Activated T-cell treated with anti-CD3 and anti-CD28 coated beads for 24 hours (primary cell): ENCODE measurements at places on chromosomes 13 and 19.

DNA sequence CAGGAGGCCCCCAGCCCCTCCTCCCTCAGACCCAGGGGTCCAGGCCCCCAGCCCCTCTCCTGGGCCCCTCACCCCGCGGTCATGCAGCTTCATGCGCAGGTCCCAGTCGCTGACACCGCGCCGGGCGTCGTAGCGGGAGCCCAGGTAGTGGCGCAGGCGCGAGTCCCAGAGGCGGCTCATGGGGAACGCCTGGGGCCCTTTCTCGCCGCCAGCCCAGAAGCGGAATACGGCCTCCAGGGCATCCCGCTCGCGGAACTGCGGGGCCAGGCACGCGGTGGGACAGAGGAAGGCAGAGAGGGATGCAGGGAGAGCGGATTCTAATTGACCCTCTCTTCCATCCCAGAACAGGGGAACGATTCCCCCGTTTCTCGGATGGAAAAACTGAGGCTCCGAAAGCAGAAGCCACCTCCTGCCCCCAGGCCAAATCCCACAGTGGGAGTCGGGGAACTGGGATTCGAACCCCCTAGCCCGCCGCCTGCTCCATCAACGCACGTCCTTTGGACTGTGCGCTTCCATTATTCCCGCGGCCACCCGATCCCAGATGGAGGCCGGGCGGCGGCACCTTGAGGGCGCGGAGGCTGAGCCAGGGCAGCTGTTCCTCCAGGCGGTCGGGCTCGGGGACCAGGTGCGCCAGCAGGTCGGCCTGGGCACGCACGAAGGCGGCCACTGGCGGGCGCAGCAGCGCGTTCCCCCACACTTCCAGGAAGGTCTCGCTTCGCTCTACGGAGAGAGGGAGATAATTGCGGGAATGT lies 4.2 kb upstream of the TNNI3 start:
- DNase-seq, result no peak

DNA sequence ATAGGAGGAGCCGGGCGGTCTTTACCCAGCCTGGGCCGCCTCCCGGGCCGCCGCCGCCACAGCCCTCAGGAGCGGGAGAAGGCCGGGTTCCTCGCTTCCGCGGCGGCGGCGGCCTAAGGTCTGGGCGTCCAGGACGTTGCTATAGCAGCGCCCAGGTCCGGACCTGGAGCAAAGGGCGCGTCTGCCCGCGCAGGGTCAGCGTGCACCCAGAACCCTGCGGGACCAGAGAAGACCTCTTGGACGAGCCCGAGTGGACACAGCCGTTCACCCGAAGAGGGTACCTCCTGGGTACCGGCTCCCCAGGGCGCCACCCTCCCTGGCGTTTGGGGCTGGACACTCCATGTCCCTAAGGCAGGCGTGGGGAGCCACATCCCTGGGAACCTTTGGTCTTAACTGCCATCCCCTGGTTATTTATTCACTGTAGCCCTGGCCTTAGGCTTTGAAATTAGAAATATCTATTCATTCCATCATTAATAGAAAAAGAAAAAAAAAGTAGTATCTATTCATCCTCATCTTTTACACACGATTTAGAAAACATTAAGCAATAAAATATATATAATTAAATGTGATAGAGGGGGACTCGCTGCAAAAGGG lies 2.4 kb downstream of the DZIP1 start:
- DNase-seq, result no peak

DNA sequence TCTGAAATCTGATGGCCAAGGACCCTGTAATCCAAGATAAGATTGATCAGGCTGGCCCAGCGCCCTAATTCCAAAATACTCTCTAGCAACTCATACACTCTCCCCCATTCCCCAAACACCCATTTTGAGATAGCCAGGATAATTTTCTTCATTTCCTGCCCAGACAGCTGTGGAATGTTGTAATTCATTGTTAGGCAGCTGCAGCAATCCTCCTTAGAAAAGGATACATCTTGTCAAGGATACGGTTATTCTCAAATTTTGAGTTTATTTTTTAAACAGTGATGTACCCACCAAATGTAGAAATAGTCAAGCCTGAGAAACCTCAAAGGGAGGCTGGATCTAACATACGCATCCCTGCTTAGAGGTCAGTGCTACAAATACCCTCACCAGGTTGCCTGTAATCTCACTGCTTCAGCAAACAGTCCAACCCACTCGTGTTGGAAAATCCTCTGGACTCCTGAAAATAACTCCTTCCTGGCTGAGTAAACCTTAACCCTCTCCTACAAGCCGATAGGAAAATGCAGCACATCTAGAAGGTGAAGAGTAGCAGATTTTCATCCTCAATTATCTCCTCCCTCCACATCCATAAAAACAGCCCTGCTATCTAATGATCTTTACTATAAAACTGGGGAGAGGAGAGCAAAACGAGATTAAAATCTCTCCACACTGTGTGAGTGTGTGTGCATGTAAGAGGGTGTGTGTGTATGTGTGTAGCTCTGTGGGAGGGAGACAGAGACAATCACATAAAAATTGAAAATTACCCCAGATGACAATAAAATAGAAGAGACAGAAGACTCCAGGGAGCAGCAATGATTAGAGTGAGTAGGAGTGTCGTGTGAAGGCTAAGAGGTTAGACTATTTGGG lies 683.1 kb downstream of the DIAPH3 start:
- DNase-seq, result no peak

- no peak for DNase-seq
These were observed 16.4 kb upstream of the ALOX5AP start for GRCh38 chr13:30718661-30719524.

GRCh38 chr13:91470084-91470621 lies 71.7 kb downstream of the GPC5 start:
- DNase-seq, result no peak

DNA sequence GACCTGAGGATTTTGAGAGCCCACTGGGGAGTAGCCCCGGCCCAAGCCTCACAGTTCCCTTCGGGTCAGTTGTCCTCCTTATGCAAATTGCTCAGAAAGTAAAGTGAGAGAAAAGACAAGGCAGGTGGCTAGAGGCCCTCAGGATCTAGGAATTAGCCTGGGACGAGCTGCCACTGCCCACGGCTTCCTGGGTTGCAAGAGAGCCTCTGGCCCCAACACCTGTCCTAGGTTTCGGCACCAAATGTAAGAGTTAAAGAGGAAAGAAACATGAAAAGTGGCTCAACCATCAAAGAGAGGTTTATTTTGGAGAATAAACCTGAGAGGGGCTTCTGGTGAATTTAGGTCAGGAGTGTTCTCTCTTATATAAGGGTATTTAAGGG lies 25.6 kb downstream of the TMEM255B start:
- DNase-seq, result no peak

- DNase-seq, result no peak
These were observed 661.0 kb downstream of the SLITRK1 start for GRCh38 chr13:83221256-83221655.

- no peak for DNase-seq
These were observed 204.1 kb upstream of the ZNF536 start for GRCh38 chr19:30167976-30168635.

DNA sequence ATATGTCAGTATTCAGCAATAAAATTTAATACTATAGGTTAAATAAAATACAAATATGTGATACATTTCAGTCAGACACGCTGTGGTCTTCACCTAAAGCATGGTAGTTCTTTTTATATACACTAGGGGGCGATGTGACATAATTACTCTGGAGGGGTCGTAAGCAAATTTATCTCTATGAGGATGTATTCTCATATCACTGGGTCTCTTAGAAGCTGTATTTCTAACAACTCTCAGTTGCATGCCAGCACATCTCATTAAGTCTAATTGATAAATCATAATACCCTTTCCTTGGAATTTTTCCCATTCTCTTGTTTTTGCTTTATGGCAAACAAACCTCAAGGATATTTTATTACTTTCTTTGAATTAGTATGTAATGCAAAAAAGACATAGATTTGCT lies 3.9 kb upstream of the PCDH17 start:
- DNase-seq, result no peak

DNA sequence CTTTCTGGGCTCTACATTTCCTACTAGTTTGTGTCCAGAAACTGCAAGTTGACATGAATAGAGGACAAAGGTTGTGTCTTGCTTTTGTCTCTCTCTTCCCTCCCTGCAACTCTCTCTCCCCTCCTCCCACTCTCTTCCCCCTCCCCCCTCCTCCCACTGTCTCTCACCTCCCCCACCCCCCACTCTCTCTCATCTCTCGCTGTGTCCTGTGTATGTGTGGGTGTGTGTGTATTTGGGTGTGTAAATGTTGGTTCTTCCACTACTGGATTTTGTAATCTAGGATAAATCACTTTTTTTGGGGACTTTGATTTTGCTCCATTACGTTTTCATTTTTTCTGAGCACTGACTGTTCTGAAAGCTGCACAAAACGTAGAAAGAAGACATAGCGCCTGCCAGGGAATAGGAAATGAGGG lies 48.4 kb downstream of the AKAP11 start:
- no peak for DNase-seq

GRCh38 chr13:98273824-98274742 lies 97.0 kb upstream of the RNF113B start:
- no peak for DNase-seq

- DNase-seq, result no peak
These were observed 213.8 kb downstream of the KCTD12 start for GRCh38 chr13:76672420-76672819.

DNA sequence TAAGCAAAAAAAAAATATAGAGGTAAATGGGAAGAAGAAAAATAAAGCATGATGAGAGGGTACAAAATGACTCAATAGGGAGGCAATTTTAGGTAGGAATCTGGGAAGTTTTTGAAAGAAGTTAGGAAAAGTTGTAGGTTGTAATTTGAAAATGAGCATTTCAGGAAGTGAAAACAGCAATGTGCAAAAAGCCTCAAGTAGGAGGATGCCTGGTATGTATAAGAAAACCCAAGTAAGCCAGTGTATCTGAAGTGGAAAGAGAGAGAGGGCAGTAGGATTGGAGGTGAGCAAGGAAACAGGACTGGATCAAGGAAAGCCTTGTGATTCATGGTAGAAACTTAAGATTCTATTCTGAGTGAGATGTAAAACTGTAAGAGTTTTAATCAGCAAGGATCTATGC lies 121.6 kb upstream of the SPRY2 start:
- no peak for DNase-seq

- DNase-seq, result no peak
These were observed 8.6 kb downstream of the RGCC start for GRCh38 chr13:41465898-41466320.

DNA sequence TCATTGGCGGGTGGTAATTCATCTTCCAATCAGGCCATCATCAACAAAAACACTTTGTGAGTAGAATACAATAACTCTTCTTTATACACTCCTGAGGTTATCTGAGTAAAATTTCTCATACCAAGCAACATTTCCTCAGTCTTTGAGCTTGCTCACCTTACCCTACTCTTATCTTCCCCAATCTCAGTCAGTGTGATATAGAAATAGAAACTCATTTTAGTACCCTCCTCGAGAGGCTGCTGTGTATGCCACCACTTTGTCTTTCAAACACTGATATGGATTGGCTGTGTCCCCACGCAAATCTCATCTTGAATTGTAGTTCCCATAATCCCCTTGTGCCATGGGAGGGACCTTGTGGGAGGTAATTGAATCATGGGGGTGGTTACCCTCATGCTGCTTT lies 209.7 kb downstream of the RBM26 start:
- DNase-seq, result no peak

GRCh38 chr13:102131246-102131645 lies 270.6 kb downstream of the FGF14 start:
- DNase-seq, result no peak
